SK-N-SH treated with all-trans-retinoic acid at 6 μM for 48 hours (cell line): ENCODE measurements at places on chromosomes 3 and 15.
A peak's percentile ranks its signal among the peaks of the same experiment; 100 is the strongest.

- no peak for ATAC-seq
Measured at GRCh38 chr3:197021231-197021630, 8.4 kb downstream of the MELTF start.

DNA sequence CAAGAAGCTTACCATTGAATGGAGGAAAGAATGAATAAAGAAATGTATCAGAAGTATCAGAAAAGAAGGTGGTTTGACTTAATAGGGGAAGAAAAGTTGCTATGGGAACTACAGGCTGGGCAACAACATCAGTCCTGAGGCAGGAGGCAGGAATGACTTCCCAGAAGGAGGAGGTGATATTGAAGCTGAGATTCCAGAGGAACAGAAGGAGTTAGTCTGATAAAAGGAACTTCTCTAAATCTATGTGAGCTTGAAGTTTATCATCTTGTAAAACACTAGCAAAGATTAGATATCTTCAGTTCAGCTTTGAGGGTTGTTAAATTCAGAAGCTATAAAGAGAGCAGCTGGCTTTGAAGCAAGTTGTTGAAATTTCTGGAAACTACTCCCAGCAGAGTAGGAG lies 213.3 kb upstream of the THRB start:
- ATAC-seq: no peak

DNA sequence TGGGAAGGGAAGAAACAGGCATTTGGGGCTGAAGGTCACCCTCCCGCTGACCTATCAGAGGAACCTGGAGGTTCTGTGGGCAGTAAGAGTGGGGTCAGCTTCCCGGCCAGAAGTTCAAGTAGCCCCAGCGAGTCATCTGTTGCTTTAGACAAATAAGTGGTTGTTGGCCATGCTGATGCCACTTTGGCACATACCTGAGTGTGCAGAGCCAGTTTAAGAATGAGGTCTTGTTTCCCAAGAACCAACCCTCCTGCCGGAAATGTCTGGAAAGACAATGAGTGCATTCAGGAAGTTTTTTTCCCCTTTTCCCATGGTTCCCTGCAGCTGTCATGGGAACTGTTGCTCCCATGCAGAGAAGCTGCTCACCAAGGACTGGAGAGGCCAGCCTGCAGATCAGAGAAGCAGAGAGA lies 166.7 kb downstream of the ZNF621 start:
- no peak for ATAC-seq

DNA sequence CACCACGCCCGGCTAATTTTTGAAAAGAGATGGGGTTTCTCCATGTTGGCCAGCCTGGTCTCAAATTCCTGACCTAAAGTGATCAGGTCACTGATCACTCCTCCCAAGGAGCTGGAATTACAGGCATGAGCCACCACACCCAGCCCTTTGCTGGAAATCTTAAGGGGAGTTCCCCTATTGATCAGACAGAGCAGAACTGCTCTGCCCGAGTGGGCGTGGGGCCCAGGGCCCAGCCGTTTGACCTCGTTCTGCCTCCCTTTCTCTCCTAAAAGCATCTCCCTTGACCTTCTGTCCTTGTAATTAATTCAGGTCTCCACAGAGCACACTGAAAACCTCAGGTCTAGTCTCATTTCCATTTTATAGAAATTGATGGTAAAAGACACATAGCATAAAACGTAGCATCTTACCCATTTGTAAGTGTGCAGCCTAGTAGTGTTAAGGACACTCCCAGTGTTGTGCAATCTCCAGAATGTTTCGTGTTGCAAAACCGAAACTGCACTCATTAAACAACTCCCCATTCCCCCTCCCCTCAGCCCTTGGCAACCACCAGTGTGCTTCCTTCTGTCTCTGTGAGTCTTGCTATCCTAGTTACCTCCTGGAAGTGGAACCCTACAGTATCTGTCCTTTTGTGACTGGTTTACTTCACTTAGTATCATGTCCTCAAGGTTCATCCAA lies 89.3 kb downstream of the SLCO3A1 start:
- peak; percentile 65 for ATAC-seq

DNA sequence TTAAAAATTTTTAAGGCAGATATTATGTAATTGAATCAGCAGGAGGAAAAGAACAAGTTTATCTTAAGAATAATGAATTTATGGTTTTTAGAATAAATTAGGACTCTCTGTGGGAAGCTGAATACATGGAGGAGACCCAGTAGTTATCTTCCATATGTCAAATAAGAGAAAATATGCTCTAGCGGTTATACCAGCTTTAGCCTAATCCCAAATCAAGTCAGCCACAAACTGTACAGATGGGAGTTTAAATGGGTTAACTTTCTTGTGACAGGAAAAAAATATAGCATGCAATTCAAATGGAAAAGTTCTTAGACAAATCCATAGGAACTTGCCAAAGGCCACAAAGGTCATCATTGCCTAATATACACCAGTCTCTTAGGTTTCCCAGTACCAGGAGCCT lies 84.3 kb downstream of the TTBK2 start:
- ATAC-seq: no peak

DNA sequence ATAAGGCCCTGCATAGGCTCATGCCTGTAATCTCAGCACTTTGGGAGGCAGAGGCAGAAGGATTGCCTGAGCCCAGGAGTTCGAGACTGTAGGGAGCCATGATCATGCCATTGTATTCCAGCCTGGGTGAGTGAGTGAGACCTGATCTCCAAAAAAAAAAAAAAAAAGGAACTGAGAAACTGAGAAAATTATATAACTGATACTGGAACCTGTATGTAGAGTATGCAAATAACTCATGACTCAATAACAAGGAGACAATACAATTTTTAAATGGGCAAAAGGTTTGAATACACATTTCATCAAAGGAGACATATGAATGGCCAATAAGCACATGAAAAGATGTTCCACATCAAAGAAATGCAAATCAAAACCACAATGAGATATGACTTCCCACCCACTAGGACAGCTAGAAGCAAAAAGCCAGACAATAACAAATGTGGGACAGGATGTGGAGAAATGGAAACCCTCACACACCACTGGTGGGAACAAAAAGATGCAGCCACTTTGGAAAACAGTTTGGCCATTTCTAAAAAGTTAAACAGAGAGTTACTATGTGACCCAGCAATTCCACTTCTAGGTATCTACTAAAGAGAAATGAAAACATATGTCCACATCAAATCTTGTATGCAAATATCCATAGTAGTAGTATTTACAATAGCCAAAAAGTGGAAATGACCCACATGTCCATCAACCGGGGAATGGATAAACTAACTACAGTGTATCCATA lies 70.7 kb downstream of the IQSEC1 start:
- no peak for ATAC-seq

GRCh38 chr3:164451072-164451910 lies 627.0 kb downstream of the SI start:
- no peak for ATAC-seq

DNA sequence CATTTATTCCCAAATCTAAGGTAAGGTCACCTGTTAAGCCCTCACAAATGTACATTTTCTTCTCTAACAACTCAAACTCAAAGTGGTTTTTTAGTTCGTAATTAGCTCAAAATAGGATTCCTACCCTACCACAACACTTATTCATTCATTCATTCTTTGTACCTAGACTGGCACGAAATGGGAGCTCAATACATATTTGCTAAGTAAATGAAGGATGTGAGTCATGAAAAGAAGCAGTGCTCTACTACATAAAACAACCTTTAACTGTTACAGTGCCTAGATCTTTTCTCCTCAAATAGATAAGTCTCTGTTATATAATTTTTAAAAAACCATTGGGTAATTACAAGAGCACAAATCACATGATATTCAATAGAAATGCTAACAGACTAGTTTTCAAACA lies 13.1 kb downstream of the RSL24D1 start:
- no peak for ATAC-seq

DNA sequence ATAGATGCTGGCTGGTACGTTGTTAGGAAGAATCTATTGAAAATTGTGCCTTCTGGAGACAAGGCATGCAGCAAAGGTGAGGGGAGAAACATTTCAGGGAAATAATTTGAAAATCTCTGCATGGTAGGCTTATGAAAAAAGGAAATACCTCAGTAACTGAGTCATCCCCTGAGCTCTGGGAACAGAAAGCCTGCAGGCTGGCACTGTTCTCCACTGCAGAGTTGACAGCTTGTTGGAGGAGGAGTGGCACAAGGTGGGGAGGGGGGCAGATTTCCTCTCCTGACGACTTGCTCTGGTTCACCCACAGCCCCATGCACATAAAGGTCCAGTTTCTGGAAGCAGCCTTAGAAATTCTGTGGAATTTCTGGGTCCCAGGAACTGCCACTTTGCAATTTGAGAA lies 179.4 kb downstream of the ABHD5 start:
- peak; percentile 78 for ATAC-seq

- no peak for ATAC-seq
Measured at GRCh38 chr3:194548346-194549321, 61.8 kb upstream of the ATP13A3 start.

DNA sequence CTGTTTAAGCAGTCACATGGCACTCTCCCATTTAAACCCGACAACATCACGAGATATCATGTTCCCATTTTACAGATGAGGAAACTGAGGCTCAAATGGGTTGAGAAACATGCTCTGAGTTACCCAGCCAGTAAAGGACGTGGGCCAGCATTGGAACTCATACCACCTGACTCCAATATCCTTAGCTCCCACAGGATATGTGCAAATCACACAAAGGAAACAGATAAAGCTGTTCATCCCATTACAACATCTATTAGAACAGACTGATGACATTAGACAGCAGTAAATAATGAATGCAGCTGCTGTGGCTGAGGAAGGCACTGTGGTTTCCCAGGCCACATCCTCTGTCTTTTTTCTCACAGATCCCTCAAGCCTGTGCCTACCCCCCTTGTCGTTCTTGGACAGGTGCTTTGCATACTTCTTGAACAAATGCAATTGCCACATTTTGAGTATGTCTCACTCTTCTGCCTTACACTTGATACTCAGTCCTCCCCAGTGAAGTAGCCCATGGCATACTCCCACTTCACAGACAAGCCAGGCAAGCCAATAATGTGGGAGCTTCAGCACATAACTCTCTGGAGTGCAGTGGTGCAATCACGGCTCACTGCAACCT lies 17.7 kb downstream of the FRMD4B start:
- ATAC-seq: no peak; the same call in 1 of the 3 replicates

- no peak for ATAC-seq
Measured at GRCh38 chr3:73561494-73561893, 63.2 kb downstream of the PDZRN3 start.

DNA sequence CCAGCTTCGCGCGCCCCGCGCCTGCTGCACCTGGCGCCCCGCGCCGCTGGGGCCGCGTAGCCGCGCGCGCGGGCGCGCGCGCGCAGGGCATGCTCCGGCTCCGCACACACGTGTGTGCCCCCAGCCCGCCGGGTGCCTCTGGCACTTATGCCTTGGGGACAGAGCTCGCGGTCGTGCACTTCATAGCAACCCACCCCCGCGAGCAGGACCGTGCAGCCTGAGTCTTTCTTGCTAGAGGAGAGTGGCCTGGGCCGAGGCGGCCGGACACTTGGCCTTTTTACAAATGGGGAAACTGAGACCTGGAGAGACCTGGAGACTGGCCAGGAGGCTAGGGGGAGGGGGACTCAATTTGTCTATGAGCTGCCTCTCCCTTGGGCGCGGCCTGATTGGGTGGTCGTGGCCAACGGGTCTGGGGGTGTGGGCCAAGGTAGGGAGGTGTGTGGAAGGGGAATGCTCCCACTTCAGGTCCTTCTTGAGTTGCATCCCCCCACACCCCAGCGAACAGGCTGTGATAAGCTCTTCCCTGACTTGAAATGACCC lies 562 bp downstream of the NBEAL2 start:
- ATAC-seq: no peak

DNA sequence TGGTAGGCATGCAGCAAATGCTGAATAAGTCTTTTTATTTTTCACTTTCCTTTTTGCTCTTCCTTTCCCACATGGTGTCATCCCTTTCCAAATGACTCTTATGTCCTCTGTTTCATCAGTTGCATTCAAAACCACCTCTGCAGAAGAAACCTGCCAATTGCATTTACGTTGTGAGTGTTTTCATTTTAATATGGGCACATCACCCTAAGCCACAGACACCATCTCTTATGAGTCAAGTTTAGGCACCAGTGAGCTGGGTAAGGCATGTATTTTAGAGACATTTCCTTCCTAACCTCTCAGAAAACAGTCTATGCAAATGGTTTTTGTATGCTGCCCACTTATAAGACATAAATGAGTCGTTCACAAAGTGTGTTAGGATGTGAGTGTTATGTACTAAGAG lies 223.3 kb upstream of the ADAMTS9 start:
- ATAC-seq: no peak

- ATAC-seq: no peak
Measured at GRCh38 chr3:116905794-116906193, 196.2 kb downstream of the TUSC7 start.

- ATAC-seq: no peak
Measured at GRCh38 chr3:142278451-142278850, 53.1 kb upstream of the GK5 start.

DNA sequence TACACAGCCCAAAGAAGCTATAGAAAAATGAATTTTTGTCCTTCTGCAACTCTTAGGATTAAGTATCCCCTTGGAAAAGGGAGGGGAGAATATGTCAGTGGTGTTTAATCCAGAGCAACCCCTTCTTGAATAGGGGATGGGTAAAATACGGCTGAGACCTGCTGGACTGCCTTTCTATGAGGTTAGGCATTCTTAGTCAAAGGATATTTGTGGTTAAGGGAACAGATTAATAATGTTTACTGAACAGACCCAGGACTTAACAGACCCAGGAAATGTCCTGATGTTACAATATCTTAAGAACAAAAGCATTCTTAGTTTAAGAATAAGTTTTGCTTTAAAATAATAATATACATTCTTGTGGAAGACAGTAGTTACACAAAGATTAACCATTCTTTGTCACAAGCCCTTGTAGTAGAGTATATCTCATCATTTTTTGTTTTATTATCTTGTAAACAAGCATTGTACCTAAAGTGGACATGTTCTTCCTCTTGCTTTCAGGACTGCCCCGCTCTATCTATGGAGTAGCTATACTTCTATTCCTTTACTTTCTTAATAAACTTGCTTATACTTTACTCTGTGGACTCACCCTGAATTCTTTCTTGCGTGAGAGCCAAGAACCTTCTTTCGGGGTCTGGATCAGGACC lies 43.8 kb upstream of the B3GALNT1 start:
- no peak for ATAC-seq

DNA sequence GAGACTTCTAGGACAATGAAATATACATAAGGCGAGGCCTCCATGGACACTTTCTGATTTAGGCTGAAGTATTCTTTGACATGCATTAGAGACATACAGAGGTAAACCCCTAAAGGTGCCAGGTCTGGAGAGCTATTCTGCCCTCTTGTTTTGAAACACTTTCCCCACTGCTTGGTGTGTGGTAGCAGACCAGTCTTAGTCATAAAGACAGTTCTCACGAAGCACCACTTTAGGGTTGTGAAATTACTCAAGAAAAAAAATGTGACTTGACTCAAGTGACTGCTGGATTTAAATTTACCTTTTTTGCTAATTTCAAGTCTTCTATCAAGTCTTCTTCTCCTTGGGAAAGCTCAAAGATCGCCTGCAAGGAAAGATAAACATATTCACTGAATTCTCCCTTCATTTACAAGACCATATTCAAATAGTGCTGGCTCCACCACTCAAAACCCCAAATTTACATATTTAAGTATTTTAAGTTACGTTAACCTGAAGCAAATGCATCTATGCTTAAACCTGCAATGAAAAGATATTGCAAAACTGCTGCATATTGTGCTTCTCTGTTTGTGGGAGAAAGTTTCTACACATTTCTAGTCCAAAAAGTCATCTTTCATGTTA lies 48.4 kb downstream of the ARHGEF3 start:
- no peak for ATAC-seq

- ATAC-seq: peak; percentile 57; the same call in 2 of the 3 replicates
Measured at GRCh38 chr3:35648347-35648746, 9.0 kb downstream of the ARPP21 start.
